ENCODE measurements at places on chromosomes 2 and 18. TPM values are rescaled to one million over a fixed set of nuclear protein-coding genes. Genes with fewer than 3 reads are reported as not detected.

The C18orf32 gene
- 95.3 TPM for polyA plus RNA-seq

The CCDC150 gene
- polyA plus RNA-seq = 3.0 TPM

The KCNJ13 gene
- polyA plus RNA-seq = 0.18 TPM

The PXDN gene
- 3.1 TPM for polyA plus RNA-seq

The ZNF142 gene
- 6.7 TPM for polyA plus RNA-seq

The PROKR1 gene
- polyA plus RNA-seq = 0.07 TPM

The LRRC30 gene
- polyA plus RNA-seq = 0.05 TPM

The AQP12A gene
- 0.34 TPM for polyA plus RNA-seq

The DSEL gene
- polyA plus RNA-seq = 1.6 TPM

The VWC2L gene
- polyA plus RNA-seq = 0.02 TPM

The IL36B gene
- polyA plus RNA-seq = 0.11 TPM

The FTCDNL1 gene
- 2.2 TPM for polyA plus RNA-seq

The UGT1A10 gene
- polyA plus RNA-seq = 0.39 TPM

The TNFRSF11A gene
- polyA plus RNA-seq = 3.6 TPM

The PARD6G gene
- polyA plus RNA-seq = 13.6 TPM

The GREB1 gene
- 0.43 TPM for polyA plus RNA-seq

The POTEJ gene
- polyA plus RNA-seq = 0.02 TPM

The CCDC74B gene
- 7.1 TPM for polyA plus RNA-seq

The KIAA2012 gene
- polyA plus RNA-seq = 0.05 TPM

The C2orf92 gene
- polyA plus RNA-seq = 13.1 TPM

The ASAP2 gene
- 6.7 TPM for polyA plus RNA-seq

The OTOS gene
- 2.4 TPM for polyA plus RNA-seq

All from thymus (tissue), 14 donors.